ENCODE measurements at places on chromosomes 1 and 21. TPM values are rescaled to one million over a fixed set of nuclear protein-coding genes. Genes with fewer than 3 reads are reported as not detected.

DNA sequence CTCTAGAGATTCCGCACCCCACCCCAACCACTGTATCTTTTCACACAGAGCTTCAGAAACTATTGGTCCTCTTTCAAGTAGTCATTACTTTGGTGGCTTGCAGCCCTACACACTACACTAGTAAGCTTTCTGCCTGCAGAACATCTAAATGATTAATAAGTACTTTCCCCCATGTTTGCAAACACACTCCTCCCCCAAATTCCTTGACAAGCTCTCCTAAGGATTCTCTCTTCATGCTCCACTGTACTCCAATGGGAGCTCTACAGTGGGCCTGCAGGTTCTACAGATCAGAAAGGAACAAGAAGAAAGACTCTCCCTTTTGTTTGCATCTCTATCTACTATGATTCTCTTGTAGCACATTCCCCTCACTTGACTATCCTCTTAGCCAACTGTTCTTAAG is 16.3 kb upstream of the NUF2 start:
- no peak overlapping the region for H3K27ac ChIP-seq
- no peaks in the 10 kb centered on the region for H3K36me3 ChIP-seq
- H3K27me3 ChIP-seq: no peaks in the 10 kb centered on the region
- no peak for DNase-seq
- no peak overlapping the region for H3K4me3 ChIP-seq
- H3K4me1 ChIP-seq: no peaks in the 10 kb centered on the region

- no peak overlapping the region for H3K27ac ChIP-seq
- no peaks in the 10 kb centered on the region for H3K36me3 ChIP-seq
- no peak for DNase-seq
- no peaks in the 10 kb centered on the region for H3K27me3 ChIP-seq
- no peaks in the 10 kb centered on the region for H3K4me1 ChIP-seq
- no peak overlapping the region for H3K4me3 ChIP-seq
Observed at GRCh38 chr1:100710906-100711682, 8.4 kb upstream of the VCAM1 start.

DNA sequence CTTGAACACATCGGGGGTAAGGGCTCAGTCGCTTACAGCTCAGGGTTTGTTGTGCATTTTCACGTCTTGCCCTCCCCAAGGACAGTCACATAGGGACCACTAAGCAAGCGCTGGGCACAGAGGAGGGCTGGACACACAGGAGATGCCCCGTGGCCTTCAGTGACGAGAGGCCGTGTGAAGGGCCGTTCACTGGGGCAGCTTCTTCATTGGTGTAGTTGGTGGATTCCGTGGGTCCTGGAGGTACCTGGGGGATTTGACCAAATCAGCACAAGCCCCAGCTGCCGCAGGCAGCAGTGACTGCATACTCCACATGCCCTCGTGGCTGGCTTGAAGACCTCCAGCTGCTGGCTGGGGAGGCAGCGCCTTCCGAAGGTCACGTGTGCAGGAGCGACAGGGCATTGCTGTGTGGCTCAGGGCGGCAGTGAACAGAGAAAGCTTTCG is 100.8 kb upstream of the C1orf174 start:
- no peaks in the 10 kb centered on the region for H3K4me1 ChIP-seq
- H3K36me3 ChIP-seq: no peaks in the 10 kb centered on the region
- peak; percentile 33 for DNase-seq
- peaks cover 17% of the 10 kb centered on the region for H3K27me3 ChIP-seq
- no peak overlapping the region for H3K4me3 ChIP-seq
- no peak overlapping the region for H3K27ac ChIP-seq

DNA sequence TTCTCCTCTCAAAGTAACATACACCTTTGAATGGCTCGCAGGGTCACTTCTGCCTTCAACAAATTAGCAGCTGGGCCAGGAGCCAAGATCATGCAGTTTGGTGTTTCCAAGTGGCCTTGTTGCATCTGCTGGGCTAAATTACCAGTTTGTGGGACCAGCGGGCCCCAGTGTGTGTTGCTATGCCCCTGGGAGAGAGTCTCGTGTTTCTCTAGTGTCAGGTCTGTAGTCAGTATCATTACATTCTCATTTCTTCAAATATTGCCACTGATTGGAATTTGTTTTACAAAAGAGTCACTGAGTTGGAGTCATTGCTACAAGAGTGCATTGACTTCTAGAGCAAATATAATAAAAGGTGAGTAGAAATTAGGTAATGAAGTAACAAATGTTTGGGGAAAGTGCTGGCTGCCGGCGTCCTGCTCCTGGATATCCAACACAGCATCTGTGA is 35.5 kb downstream of the RHOU start:
- H3K27me3 ChIP-seq: no peaks in the 10 kb centered on the region
- DNase-seq: no peak
- no peaks in the 10 kb centered on the region for H3K4me1 ChIP-seq
- no peak overlapping the region for H3K4me3 ChIP-seq

GRCh38 chr1:7885513-7886404 is 32.9 kb upstream of the UTS2 start:
- DNase-seq: peak; percentile 60
- H3K27me3 ChIP-seq: no peaks in the 10 kb centered on the region
- H3K27ac ChIP-seq: peak overlapping the region; percentile 25
- peak overlapping the region; percentile 14 for H3K4me3 ChIP-seq
- no peaks in the 10 kb centered on the region for H3K4me1 ChIP-seq
- no peaks in the 10 kb centered on the region for H3K36me3 ChIP-seq

DNA sequence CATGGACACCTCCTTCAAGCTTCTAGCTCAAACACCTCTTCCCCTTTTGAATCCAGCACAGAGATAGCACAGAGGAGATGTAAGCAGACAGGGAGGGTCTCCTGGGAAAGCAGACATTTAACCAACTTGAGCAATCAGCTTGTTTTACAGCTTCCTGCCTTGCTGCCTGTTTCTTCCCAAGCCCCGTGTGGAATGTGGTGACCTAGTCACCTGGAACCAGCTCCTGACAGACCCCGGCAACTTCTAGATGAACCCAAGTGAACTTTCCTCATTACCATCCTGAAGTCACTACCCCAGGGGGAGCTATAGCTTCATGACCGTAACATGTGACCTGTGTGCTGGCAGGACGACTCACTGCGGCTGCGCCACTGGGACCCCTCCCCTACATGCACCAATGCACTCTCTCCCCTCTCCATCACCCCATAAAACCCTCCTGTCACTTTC is 24.1 kb upstream of the TTF2 start:
- DNase-seq: no peak
- H3K4me1 ChIP-seq: no peaks in the 10 kb centered on the region
- H3K4me3 ChIP-seq: no peak overlapping the region
- H3K27me3 ChIP-seq: no peaks in the 10 kb centered on the region
- no peak overlapping the region for H3K27ac ChIP-seq

DNA sequence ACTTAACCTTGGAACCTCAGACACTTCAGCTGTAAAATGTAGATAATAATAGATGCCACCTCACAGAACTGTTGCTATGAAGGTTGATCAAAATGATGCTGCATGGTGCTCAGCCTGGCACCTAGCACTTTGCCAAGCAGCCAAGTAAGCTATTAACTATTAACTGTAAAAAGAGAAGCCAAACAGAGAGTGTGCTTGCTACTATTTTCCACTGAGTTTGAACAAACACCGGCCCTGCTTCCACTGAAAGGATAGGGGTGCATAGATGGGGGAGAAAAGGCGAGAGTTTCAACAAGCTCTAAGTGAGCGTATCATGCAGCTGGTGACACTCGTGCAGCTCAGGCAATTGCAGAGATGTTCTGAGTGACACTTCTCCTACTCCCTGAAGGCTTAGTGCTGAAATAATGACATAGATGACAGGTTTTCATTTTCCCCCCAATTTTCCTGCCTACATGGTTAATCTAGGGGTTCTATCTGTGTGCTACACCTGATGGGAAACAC is 78.2 kb downstream of the GPR88 start:
- H3K4me3 ChIP-seq: no peak overlapping the region
- H3K4me1 ChIP-seq: no peaks in the 10 kb centered on the region
- H3K27me3 ChIP-seq: no peaks in the 10 kb centered on the region
- no peak overlapping the region for H3K27ac ChIP-seq

DNA sequence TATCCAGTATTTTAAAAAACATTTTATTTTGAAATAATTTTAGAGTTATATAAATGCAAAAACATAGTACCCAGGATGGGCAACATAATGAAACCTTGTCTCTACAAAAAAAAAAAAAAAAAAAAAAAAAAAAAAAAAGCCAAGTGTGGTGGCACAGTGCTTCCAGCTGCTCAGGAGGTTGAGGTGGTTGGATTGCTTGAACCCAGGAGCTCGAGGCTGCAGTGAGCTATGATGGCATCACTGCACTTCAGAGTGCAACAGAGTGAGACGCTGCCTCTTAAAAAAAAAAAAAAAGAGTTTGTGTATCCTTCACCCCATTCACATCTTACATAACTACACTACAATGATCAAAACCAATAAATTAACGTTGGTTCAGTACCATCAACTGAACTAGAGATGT is 115.6 kb upstream of the KIF26B start:
- no peaks in the 10 kb centered on the region for H3K36me3 ChIP-seq
- H3K27me3 ChIP-seq: no peaks in the 10 kb centered on the region
- DNase-seq: no peak
- H3K4me3 ChIP-seq: no peak overlapping the region
- H3K27ac ChIP-seq: no peak overlapping the region

GRCh38 chr1:85494074-85494903 is 29.3 kb upstream of the DDAH1 start:
- no peak for DNase-seq
- H3K36me3 ChIP-seq: no peaks in the 10 kb centered on the region
- H3K27me3 ChIP-seq: no peaks in the 10 kb centered on the region
- H3K4me1 ChIP-seq: no peaks in the 10 kb centered on the region
- no peak overlapping the region for H3K4me3 ChIP-seq
- H3K27ac ChIP-seq: no peak overlapping the region

DNA sequence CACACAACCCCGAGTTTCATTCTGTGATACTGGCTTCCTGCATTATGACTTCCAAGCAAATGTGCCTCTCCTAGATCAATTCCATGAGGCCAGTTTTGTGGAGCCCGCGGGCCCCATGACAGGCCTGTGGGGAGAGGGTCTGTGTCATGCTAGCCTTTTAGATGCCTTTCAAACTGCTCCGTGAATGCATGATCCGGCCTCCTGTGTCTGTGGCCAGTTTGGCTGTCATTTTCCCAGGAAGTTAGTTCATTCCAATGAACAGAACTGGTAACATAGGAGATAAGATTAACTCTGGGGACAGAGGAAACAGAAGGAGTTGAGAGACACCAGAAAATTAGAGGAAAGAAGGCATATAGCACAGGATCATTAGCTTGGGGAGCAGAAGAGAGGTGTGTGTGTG is 3.2 kb downstream of the FNDC7 start:
- H3K27ac ChIP-seq: no peak overlapping the region
- no peak for DNase-seq
- H3K4me3 ChIP-seq: no peak overlapping the region
- no peaks in the 10 kb centered on the region for H3K36me3 ChIP-seq
- no peaks in the 10 kb centered on the region for H3K27me3 ChIP-seq

GRCh38 chr1:222919478-222919865 is 104.6 kb downstream of the DISP1 start:
- DNase-seq: no peak
- H3K4me1 ChIP-seq: no peaks in the 10 kb centered on the region
- H3K27me3 ChIP-seq: no peaks in the 10 kb centered on the region
- no peaks in the 10 kb centered on the region for H3K36me3 ChIP-seq
- no peak overlapping the region for H3K27ac ChIP-seq
- no peak overlapping the region for H3K4me3 ChIP-seq

- no peaks in the 10 kb centered on the region for H3K36me3 ChIP-seq
- no peaks in the 10 kb centered on the region for H3K27me3 ChIP-seq
- H3K4me3 ChIP-seq: no peak overlapping the region
- peak overlapping the region; percentile 60 for H3K27ac ChIP-seq
- no peak for DNase-seq
- no peaks in the 10 kb centered on the region for H3K4me1 ChIP-seq
Observed at GRCh38 chr1:15701784-15702183, 17.7 kb downstream of the PLEKHM2 start.

- H3K27ac ChIP-seq: peak overlapping the region; percentile 82
- no peak for DNase-seq
- peak overlapping the region; percentile 85 for H3K4me3 ChIP-seq
- H3K27me3 ChIP-seq: no peaks in the 10 kb centered on the region
- no peaks in the 10 kb centered on the region for H3K36me3 ChIP-seq
Observed at GRCh38 chr1:76075877-76076276, 1.3 kb downstream of the ST6GALNAC3 start.

GRCh38 chr1:211938561-211938997 is 96.8 kb downstream of the INTS7 start:
- no peak overlapping the region for H3K27ac ChIP-seq
- no peak overlapping the region for H3K4me3 ChIP-seq
- DNase-seq: no peak

DNA sequence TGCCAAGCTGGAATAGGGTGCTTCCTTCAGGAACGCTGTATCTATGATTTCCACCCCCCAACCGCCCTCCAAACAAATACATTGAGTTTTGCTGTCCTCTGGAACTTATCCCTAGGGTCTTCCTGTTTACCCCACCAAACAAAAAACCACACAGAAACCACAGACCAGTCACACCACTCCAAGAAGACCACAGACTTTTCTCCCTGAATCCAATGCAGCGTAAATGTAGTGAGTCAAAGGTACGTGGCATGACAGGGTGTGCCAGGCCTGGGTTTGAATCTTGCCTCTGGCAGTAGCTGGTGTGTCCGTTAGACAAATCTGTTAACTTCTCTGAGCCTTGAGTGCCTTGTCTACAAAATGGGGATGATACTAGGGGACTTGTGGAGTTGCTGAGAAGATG is 27.8 kb downstream of the ASAP3 start:
- DNase-seq: no peak
- H3K4me1 ChIP-seq: peaks cover 17% of the 10 kb centered on the region
- H3K27ac ChIP-seq: peak overlapping the region; percentile 41
- H3K27me3 ChIP-seq: no peaks in the 10 kb centered on the region
- H3K4me3 ChIP-seq: no peak overlapping the region

DNA sequence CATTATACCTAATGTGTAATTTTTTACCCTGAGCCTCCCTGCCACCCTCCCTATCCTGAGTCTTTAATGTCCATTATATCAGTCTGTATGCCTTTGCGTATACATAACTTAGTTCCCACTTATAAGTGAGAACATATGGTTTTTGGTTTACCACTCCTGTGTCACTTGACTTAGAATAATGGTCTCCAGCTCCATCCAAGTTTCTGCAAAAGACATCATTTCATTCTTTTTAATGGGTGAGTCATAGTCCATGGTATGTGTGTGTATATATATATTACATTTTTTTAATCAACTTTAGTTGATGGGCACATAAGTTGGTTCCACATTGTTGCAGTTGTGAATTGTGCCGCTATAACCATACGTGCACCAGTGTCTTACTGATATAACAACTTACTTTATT is 477.1 kb upstream of the NEGR1 start:
- no peak overlapping the region for H3K4me3 ChIP-seq
- no peaks in the 10 kb centered on the region for H3K36me3 ChIP-seq
- DNase-seq: no peak
- no peaks in the 10 kb centered on the region for H3K27me3 ChIP-seq
- H3K4me1 ChIP-seq: no peaks in the 10 kb centered on the region
- H3K27ac ChIP-seq: no peak overlapping the region

FCMR gene
- 11.0 TPM for total RNA-seq

GRIK1 gene
- 1.3 TPM for total RNA-seq

RYR2 gene
- total RNA-seq: 0.59 TPM

KCNA2 gene
- 0.33 TPM for total RNA-seq

NKAIN1 gene
- total RNA-seq: 2.0 TPM

SPRR5 gene
- not detected for total RNA-seq

GMEB1 gene
- 7.7 TPM for total RNA-seq
